ENCODE measurements at places on chromosomes 11 and 22.
A peak's percentile ranks its signal among the peaks of the same experiment; 100 is the strongest.

GRCh38 chr11:112511271-112511670, 250.6 kb upstream of the PLET1 start:
- DNase-seq, result no peak

DNA sequence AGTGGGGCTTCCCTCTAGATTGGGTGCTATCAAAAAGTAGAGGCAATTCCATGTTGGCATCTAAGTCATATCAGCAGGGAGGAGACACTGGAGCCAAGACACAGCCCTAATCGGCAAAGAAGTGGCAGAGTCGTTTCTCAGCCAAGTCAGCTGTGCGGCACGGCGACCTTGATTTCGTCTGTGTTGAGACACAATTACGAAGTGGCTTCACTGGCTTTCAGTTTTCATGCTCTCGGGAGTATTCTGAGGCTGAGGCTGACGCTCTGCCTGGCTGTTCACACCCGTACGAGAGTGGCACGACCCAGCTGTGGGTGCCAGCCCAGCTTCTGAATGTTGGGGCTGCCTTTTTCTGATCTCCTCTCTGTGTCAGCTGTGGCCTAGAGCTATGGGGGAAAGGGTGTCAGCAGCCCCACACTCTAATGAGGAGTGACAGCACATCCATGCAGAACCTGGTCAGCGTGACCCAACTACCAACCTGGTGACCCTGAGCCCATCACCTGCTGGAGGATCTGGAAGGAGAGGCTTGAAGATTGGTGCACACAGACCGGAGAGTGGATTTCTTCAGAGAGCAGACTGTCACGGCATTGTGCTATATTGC, 105.7 kb upstream of the TMEM45B start:
- no peak for DNase-seq

DNA sequence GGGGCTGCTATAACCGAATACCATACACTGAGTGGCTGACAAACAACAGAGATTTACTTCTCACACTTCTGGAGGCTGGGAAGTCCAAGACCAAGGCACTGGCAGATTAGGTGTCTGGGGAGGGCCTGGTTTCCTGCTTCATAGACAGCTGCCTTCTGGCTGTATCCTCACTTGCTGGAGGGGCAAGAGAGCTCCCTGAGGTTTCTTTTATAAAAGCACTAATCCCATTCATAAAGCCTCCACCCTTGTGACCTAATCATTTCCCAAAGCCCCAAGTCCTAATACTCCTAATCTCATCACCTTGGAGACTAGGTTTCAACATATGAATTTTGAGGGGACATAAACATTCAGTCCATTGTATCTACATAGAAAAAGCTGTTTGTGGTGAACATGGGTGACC, 131.8 kb downstream of the KIRREL3 start:
- DNase-seq, result no peak

DNA sequence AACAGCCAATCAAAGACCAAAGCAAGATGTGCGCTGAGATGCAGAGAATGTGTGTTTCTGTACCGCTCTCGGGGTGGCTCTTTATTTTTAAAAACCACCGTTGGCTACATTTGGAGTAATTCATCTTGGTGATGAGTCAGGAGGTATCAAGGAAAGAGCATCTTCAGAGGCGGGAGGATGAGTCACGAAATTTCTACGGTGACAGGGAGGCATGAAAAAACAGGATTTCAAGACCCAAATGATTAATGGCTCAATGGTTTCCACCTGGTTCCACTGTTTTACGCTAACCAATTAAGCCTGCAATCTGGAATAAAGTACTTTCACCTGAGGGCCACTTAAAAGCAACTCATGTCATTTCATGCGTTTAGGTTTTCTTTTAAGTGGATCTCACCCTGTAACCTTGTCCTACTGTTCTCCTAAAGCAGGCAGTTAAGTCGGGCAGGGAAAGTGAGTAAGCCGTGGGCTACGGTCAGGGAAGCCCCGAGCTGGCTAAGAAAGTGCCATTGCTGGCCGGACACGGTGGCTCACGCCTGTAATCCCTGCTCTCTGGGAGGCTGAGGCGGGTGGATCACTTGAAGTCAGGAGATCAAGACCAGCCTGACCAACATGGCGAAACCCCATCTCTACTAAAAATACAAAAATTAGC, 74.6 kb downstream of the CELSR1 start:
- no peak for DNase-seq

DNA sequence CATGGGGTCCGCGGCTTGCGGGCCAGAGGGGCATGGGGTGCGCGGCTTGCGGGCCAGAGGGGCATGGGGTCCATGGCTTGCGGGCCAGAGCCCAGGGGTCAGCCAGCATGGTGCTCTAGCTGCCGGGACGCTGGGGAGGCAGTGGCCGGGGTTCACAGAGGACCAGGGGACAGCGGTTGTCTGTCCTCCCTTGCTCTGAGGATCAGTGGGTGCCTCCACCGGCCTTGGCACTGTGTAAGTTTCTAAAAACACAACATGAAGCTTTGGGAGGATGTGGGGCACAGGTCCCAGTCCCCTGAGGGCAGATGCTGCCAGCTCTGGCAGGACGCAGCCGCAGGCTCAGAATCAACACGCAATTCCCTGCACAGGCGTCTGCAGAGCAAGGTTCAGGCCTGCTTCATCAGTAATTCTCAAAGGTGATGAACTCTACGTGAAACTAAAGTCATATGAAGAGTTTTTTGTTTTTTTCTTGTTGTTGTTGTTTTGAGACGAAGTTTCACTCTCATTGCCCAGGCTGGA, 3.0 kb downstream of the MLC1 start:
- DNase-seq, result no peak

DNA sequence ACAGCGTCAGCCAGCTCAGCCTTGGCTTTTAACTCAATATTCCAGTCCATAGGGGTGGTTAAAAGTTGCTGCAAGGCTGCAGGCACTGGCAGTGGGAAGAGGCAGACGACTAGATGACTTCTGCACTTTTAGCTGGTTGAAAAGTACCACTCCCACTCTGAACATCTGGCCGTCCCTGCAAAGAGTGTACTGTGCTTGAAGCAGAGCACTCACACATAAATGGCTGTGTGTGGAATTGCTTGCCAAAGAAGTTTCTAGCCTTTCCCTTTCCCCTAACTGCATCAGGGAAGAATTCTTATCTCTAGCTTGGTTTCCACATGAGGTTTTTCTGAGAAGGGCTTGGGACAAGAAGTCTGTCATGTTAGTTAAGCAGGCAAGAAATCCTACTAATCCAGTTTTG, 5.1 kb upstream of the PHLDB1 start:
- no peak for DNase-seq

- no peak for DNase-seq
These were observed 4.2 kb downstream of the LMO1 start for GRCh38 chr11:8259306-8259959.

DNA sequence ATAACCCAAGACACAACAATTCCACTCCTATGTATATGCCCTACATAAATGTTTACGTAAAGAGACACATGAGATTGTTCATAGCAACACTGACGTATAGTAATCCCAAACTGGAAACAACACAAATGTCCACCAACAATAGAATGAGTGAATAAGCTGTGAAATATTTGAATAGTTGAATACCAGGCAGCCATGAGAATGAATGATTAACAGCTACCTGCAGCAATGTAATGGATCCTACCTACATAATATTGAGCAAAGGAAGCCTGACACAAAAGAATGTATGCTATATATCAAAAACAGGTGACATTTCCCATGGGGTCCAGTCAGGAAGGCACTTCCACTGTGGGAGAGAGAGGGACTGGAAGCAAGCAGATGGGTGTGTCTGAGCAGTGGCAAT, 92.8 kb upstream of the LINC01488 start:
- no peak for DNase-seq

GRCh38 chr22:37228106-37229011, 15.7 kb downstream of the RAC2 start:
- no peak for DNase-seq

- DNase-seq, result no peak
These were observed 21.4 kb downstream of the TMPRSS6 start for GRCh38 chr22:37088108-37088605.

- DNase-seq, result no peak
These were observed 117.8 kb downstream of the SERGEF start for GRCh38 chr11:17894929-17895658.

DNA sequence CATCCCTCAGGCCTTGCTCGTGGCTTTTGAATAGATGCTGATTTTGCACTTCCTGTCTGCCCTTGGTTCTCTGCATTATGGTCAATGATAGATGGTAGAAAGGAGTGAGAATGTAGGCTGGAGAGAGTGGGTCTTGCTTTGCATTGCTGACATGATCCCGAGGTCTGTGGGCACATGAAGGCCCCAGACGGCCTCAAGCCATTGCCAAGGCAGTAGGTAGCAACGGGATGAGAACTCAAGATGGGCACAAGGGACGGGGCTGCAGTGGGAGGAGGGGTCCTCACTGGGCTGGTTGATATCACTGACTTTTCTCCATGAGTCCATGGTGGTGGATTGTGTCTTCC, 54.0 kb downstream of the GAB4 start:
- DNase-seq, result no peak

GRCh38 chr22:32336121-32336603, 21.5 kb upstream of the RFPL3 start:
- DNase-seq, result no peak

GRCh38 chr11:78274739-78275138, 86.0 kb downstream of the USP35 start:
- DNase-seq, result no peak

DNA sequence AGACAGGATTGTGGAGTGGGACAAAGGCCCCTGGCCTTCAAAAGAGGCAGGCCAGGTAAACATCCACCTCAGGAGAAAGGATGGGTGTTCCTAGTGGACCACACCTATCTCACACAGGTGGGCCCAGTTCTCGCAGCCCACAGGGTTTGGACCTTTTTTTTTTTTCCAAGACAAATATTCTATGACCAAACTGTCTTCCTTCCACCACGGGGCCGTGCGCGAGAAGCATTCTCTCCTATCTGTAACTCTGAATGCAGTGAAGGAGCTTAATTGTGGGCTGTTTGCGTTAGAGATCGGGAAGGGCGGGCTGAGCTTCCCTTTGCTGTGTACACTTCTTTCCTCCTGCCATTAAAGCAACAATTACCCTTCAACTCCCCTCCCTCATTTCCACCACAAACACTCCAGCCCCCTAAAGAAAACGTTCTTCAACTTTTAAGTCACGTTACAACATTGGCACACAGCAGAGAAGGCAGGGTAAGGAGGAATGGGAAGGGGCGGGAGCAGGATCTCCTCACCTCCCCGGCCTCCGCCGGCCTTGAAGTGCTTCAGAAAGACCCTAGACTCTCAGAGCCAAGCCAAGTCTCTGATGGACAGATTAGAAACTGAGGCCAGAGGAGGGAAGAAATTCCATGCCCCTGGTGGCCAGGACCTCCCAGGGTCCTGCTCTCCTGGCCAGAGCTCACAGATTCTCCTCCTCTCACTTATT, 238.4 kb downstream of the BUD13 start:
- DNase-seq, result no peak

DNA sequence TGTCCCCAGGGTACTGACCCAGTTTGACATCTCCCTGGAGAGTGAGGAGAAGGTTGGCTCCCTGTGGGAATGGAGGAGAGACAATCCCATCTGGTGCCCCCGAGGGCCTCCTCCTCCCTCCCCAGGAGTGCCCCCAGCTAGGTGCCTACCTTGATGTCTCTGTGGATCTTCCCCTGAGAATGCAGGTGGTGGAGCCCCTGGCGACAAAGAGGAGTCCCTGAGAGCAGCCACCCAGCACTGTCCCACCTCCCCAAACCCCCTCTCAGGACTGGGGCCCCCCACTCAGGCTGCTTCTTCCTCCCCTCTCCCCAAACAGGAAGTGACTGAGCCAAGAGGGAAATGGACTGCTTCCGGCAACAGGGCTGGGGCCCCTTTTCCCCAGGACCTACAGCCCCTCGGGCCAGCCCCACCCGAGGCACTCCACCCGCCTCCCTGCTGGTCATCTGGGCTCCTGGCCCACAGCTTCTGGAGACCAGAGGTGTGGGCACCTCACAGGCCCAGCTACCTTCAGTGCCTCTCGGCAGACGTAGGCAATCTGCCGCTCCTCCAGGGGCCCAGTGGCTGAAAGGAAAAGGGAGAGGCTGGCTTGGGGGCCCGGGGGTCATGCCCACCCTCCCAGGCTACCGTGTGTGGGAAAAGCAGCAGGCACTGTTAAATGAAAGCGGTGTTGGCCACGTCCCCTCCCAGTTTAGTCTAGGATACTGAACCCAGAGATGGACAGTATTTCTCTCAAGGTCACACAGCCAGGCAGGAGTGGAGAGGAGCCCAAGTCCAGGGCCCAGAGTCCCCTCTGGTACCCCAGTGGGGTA, 1.2 kb downstream of the MAP4K2 start:
- DNase-seq, result no peak

GRCh38 chr11:64469288-64469687, 110.3 kb downstream of the RPS6KA4 start:
- DNase-seq, result no peak

DNA sequence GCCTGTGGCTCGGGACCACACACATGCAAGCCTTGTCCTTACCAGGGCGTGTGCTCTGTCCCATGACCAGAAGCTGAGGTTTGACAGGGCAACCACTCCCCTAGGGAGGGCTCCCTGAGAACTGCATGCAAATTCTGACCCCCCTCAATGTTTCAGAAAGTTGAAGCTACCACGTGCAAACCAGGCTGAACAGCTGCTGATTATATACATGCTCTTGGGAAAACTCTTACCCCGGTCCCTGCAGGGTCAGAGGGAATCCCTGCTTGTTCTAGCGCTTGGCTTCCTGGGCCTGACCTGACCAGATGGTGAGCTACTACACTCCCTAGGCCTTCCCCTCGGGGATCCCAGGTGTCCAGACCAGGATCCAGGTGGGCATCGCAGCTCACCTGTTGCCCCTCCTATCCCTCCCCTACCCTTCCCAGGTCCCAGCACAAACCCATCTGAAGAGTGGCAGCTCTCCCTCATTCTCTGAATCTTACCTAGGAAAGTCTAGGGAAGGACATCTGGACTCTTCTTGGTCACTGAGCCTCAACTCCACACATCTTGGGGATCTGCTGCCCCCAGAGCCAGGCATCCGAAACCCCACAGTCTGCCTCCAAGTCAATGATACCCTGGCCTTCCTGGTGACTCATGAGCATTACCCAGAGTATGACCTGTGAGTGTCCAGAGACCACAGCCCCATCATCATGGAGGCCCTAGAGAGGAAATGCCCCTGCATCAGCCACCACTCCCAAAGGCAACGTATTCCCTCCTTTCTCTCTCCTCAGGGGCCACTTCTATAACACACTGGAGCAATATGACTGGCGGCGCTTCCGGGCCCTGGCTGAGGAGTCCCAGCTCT, 61.5 kb downstream of the BTG4 start:
- no peak for DNase-seq

DNA sequence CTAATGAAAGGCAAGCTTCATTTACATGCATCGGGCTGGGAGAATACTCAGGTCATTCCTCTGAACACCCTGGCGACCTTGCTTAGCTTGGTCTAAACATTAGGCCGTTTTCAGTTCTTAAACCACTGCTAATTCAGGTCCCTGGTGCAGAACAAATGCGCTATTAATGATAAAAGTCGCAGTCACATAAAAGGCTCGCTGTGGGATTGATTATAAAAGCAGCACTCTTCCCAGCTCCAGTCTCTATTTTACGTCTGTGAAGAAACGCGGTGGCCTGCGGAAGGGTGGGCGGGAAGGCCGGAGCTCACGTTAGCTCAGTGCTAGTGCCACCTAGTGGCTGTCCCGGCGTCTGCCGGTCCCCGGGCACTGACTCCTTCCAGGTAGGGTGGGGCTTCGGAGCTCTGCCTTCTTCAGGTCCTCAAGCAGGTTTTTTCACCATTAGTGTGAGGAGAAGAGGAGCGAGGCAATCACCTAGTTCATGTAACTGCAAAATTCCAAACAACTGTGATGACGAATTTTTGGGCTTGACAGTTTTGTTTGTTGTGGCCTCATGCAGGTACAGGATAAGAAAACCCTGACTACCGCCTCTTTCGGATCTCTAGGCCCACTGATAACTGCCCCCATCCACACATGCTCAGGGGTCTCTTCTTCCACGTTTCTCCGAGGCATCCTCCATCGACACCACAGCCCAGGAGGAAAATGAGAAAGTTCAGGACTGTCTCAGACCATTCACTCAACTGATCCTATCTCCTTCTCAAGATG, 66.5 kb upstream of the CLMP start:
- peak; percentile 41 for DNase-seq
